ENCODE measurements at places on chromosomes 2 and 18.

DNA sequence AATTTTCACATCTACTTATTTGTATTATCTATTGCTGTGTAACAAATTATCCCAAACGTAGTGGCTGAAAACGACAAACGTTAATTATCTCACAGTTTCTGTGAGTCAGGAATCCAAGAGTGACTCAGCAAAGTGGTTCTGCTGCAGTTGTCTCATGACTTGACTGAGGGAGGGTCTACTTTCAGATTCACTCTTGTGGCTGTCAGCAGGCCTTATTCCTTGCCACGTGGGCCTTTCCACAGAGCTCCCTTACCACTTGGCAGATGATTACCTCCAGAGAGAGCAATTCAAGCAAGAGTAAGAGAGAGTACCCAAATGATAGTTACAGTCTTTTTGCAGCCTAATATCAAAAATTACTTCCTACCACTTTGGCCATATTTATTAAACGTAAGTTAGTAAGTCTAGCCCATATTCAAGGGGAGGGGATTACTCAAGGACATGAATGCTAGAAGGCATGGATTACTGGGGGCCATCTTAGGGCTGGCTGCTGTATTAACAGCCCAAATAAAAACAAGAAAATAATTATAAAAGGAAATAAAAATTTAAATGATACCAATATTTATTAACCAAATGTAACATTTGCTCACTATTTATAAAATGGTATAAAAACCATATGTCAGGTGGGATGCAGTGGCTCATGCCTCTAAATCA is 48.7 kb upstream of the NBEAL1 start:
- peak; percentile 80 for DNase-seq

DNA sequence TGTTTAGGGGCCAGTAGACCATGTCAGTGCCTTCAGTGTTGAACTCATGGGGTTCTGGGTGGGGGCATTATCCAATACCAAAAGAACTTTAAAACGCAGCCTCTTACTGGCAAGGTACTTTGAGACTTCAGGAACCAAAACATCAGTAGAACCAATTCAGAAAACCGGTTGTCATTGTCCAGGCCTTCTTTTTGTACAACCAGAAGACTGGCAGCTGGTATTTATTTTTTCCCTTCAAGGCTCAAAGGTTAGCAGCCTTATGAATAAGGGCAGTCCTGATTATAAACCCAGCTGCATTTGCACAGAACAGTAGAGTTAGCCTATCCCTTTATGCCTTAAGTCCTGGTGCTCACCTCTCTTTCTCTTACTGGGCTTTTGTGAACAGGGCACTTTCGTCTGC is 113.8 kb upstream of the EML6 start:
- DNase-seq, result no peak

DNA sequence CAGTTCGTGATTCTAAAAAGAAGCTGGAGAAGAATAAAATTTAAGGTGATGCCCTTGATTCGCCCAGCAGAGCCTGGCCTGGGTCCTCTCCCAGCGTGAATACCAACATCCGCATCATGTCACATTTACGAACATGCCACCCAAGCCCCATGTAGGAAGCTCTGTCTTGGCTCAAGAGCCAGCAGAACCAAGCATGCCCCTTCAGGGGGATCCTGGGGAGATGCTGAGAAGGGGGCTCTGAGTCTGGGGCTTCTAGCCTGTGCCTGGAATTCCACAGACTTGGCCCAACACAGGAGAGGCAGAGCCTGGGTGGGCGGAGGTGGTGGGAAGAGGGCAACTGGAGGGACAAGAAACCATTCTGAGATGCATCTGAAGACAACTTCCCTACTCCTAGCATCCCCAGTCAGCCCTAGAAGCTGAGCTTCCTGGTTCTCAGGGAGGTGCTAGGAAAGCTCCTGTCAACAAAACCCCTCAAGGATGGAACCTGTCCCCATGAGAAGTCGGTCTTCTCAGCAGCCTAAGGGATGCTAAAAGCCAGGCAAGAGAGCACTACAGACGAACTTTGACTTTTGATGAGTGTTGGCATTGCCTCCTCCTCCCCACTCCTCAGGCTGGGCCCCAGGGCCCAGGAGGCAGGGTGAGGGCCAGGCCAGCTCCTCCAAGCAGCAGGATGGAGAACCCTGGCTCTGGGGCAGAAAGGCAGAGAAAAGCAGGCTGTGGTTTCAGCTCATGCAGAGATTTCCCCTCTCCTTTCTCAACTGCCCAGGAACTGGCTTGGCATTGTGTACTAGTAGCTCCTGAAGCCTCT is 57.9 kb downstream of the POLR1A start:
- no peak for DNase-seq

DNA sequence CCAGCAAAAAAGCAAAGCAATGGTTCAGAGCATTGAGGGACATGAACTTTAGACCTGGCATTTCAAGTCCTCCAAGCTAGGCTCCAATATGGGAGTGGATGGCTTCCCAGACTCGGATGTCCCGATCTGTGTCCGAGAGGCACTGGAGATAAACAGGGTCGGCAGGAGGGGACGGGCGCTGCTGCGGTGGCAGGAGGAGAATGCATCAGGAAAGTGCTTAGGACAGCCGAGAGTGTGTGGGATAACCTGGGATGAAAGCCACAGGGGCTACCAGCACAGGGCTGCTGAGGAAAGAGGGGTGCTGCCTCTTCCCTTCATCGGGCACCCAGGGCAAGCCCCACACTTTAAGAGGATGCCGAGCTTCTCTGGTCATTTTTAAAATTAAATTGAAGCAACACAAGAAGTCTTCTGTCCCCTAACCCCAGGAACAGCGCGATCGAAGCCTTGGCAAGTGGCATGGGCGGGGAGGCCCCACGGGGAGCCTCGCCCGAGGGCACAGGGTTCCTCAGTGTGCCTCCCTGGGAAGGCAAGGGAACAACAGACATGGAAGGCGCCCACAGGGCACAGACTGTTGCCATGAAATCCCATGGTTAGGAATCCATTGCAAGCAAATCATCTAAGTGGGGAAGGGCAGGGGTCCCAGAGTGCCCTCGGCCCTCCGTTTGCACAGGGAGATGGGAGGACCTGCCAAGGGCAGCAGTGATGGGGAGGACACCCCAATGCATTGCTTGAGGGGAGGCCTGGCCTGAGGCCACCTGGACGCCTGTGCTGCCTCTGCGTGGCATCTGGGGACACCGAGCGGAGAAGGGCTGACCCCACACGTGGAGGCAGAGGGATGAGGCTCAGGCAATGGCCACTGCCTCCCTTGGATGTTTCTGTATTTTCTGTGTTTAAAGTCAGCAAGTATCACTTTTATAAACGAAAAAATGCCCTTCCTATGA is 78.5 kb upstream of the GPC1 start:
- DNase-seq, result no peak

GRCh38 chr2:168174756-168175155 is 72.6 kb downstream of the STK39 start:
- no peak for DNase-seq

Measured in astrocyte of the hippocampus (primary cell).